ENCODE measurements at places on chromosomes 6 and 20. TPM values are rescaled to one million over a fixed set of nuclear protein-coding genes. Genes with fewer than 3 reads are reported as not detected.

- no peak for DNase-seq
These were observed 352.6 kb downstream of the ZFAND3 start for GRCh38 chr6:38171997-38172738.

DNA sequence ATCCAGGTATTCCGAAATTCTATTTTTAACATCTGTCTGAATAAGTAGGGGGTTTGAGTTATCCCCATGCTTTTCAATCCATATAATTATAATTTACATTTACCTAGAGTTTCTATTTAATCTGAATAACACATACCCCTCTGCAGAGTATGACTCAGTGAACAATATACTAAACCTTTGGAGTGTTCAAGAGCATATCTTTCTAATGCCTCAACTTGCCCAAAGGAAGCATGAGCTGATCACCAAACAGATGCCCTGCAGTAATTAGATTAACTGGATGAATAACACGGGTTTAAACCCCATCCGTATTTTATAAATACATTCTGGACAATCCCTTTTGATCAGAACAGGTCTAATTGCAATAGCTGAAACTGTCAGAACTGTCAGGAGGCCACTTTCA is 897.1 kb downstream of the TFAP2A start:
- DNase-seq, result no peak

DNA sequence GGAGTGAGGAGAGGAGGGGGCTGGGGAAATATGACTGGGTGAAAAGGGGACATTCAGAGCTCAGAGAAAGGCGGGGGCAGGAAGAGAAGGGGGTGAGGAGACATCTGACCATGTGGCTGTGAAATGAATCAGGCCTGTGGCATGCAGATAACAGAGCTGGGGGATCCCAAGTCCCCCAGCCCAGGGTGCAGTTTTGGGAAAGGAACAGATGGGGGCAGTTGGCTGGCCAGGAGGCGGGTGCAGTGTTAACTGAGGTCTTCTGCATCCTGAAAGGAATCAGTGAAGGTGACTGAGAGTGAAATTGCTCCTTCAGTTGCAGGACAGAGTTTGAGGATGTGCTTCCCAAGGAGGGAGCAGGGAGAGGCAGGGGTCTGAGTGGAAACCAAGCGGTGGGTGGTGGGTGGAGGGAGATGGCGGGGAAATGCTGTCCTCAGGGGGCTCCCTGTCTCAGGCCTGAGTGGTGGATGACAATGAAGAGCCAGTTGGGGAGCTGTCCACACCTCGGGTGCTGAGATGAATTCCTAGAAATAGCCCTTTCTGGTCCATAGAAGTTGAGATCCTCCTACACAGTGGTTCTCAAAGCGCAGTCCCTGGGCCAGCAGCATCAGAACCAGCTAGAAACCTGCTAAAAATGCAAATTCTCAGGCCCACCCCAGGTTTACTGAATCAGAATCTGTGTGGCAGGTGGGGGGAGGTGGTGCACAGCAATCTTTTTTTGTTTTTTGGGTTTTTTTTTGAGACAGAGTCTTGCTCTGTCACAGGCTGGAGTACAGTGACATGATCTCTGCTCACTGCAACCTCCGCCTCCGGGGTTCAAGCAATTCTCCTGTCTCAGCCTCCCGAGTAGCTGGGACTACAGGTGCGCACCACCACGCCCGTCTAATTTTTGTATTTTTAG is 26.0 kb upstream of the CCDC167 start:
- DNase-seq, result no peak

ALDH5A1 gene
- total RNA-seq, result 2.8 TPM

EYA4 gene
- 0.81 TPM for total RNA-seq

DNA sequence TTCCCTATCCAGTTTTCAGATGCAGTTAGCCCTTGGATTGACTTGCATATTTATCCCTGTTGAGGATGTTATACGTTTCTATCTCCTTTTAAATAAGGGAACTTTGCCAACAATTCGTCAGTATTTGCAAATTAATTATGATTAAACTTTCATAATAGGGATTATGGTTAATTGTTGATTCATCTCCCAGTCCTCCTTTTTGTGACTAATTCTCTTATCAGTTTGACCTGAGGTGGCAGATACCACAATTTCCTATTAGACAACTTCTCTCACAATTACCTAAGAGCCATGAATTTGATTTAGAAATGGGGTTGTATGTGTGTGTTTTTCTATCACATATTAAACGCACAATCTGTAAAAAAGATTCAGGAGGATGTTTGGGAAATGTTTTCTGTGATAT is 172.9 kb downstream of the LAMA2 start:
- no peak for DNase-seq

CDKN1A gene
- total RNA-seq, result 35.7 TPM

DNA sequence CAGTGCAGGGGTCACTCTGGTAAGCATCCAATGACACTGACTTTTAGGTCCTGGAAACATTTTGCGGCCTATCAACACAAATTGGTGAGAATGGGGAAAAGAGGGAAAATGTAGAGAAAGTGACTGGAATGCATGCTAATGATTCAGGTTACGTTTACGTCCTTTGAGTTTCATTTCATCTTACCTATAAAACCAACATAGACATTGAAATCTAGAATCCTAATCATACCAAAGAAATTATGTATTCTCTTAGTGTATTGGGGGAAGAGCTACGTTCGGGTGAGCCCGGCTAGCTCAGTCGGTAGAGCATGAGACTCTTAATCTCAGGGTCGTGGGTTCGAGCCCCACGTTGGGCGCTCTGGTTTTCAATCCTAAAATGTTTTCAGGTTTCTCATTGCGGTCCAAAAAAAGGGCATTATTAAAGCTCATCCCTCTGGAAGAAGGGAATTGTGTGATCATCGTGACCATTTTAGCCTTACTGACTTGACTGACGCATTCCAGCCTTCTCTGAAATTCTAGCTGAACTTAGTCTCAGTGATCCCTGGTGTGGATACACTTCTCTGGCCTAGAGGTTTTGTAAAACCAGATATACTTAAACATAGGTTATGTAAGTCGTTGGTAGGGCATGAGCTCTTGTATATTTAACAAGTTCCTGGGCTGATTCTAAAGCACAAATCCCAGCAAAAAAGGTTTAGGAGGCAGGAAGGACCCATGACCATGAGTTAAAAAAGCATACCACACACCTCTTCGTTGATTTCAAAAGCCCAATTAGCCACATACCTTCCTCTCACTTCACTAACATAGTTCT is 18.3 kb downstream of the HMGN4 start:
- DNase-seq, result no peak
